ENCODE measurements at places on chromosomes 16 and 17.

DNA sequence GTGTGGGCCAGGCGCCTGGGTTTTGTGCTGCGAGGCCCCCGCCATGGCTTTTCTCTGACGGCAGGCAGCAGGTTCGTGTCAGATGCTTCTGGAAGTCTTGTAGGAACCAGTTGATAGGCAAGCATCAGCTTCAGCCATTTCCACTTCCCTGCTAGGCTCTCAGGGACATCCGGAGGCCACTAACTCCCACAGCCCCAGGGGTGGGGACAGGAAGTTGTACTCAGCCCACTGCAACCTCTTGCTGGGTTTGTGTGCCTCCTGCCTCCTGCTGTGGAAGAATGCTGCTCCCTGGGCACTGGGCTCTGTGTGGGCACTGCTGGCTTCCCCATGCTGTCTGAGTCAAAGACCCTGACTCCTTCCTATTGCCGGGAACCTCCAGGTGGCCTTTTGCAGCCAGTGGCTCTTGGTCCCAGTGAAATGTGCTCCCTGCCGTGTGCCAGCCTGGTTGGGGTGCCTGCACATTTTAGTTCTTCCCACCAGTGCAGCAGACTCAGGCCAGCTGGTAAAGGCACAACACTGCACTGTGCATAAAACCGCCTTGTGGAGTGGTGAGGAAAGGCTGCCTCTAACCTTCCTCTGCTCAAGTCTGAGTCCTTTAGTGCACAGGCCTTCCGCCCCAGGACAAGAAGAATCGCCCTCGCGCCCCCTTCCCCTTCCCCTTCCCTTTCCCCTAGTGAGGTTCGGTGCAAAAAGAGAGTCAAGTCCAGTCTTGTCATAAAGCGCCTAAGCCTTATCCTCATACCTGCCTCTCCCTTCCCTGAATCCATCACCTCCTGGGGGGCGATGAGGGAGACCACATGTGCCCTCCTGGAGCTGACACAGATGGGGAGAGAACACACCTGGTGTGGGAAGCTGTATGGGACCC lies 16.6 kb downstream of the LDHD start:
- DNase-seq, result no peak

DNA sequence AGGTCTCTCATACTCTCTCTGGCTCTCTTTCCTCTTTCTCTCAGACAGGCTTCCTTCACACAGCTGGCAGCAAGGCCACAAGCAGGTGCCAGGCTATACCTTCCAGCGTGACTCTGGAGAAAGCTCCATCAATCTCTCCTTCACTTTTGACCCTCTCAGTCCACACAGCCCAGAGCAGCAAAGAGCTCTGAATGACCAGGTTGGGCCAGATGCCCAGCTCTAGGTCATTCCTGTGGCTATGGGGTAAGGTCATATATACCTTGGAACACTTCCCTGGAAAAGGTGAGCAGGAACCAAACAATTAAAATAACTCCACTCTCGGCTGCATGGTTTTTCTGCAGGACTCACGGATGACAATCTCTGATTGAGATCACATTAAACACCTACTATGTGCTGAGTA lies 8.8 kb downstream of the ADAP2 start:
- no peak for DNase-seq

- peak; percentile 5 for DNase-seq
Observed at GRCh38 chr16:3819746-3820724, 60.5 kb downstream of the CREBBP start.

- no peak for DNase-seq
Observed at GRCh38 chr17:77374170-77374936, 233.6 kb downstream of the SEC14L1 start.

- DNase-seq, result no peak
Observed at GRCh38 chr17:43608313-43608712, 53.4 kb downstream of the MEOX1 start.

DNA sequence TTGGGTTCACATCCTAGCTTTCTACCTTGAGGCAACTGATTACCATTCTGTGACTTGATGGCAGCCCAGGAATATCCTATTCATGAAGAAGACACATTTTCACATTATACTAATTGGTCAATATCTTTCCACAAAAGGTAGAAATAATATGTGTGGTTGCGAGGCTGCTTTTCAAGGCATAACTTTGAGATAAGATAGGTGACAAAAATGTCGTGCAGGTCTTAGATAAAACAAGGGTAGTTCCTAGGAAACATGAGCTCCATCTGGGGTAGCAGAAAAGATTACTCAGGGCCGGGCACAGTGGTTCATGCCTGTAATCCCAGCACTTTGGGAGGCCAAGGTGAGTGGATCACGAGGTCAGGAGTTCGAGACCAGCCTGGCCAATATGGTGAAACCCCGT lies 22.3 kb upstream of the TEKT3 start:
- DNase-seq, result no peak

DNA sequence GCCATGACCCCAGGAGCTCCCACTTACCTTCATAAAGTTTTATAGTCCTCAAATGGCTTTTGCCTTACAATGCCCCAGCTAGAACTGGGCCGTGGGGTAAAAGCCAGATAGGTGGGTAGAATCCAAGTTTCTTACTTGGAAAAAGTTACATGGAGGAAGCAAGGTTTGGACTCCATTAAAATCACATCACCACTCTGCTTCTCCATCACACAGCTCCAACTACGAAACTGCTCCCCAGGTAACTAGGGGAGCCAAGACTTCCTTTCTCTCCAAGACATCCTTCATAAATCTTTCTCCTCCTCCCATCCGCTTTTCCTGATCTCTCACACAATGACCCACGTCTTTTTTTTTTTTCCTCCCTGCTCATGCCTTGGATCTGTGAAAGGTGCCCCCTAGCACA lies 130.8 kb upstream of the RCVRN start:
- DNase-seq, result no peak

- DNase-seq, result no peak
Observed at GRCh38 chr17:7721612-7722011, 4.1 kb downstream of the DNAH2 start.

- no peak for DNase-seq
Observed at GRCh38 chr16:27869411-27869810, 194.1 kb downstream of the GSG1L start.

- no peak for DNase-seq
Observed at GRCh38 chr16:87973717-87974116, 22.5 kb downstream of the BANP start.

DNA sequence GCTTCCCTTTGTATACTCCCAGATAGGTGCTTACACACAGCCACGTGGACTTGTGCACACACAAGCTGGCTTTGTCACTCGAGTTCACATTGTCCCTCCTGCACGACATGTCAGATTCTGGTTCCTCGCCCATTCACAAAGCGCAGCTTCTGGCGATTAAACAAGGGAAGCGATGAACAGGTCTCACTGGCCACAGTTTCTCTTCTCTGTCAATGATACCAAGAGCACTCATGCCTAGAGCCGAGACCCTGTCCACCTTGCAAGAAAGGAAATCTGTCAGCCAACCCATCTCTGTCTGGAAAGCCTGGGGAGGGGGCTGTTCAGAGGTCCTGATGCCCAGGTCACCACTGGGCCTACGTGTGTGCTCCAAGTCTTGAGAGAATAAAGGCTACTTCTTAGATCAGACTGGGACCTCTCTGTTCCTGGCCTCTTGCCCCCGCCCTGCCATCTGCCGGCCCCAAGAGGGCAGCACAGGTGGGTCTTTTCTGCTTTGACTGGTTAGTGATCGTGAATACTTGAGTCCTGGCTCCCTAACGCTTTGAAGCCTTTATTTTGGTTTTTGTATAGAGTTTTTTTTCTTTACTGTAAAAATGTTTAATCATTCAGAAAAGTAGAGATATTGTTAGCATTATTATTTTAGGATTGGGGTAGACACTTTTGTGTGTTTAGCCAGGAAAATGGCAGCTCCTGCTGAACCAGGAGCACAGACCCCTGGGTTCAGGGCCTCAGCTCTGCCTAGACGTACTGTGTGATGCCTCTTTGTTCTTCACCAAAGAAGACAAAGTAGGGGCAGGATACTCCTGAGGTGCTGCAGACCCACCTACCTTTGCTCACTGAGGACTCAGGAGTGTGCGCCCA lies 104.7 kb downstream of the MRM1 start:
- no peak for DNase-seq

GRCh38 chr17:44402564-44403172 lies 13.2 kb upstream of the ITGA2B start:
- DNase-seq, result no peak

GRCh38 chr16:19532601-19533000 lies 8.9 kb downstream of the CCP110 start:
- no peak for DNase-seq

DNA sequence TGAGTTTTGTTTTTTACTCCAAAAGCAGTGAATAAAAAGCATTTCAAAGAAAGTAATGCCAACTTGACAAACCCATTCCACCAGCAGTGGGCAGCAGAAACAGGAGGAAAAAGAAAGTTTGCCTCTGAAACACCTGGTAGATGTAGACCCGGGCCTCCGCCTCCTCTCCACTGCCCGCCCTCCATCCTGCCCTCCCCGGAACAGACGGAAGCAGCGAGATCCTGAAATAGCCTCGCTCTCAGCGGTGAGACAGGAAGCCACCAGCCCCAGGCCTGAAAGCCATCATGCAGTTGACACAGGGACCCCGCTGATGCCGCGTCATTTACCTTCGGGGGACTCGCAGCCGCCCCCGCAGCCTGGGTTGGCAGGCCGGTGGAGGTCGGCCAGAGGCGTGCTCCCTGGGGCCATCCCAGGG lies 67.8 kb downstream of the C16orf78 start:
- no peak for DNase-seq

GRCh38 chr16:18804540-18804939 lies 3.2 kb upstream of the ARL6IP1 start:
- DNase-seq, result no peak

GRCh38 chr17:60353773-60354172 lies 38.2 kb downstream of the USP32 start:
- DNase-seq, result no peak

DNA sequence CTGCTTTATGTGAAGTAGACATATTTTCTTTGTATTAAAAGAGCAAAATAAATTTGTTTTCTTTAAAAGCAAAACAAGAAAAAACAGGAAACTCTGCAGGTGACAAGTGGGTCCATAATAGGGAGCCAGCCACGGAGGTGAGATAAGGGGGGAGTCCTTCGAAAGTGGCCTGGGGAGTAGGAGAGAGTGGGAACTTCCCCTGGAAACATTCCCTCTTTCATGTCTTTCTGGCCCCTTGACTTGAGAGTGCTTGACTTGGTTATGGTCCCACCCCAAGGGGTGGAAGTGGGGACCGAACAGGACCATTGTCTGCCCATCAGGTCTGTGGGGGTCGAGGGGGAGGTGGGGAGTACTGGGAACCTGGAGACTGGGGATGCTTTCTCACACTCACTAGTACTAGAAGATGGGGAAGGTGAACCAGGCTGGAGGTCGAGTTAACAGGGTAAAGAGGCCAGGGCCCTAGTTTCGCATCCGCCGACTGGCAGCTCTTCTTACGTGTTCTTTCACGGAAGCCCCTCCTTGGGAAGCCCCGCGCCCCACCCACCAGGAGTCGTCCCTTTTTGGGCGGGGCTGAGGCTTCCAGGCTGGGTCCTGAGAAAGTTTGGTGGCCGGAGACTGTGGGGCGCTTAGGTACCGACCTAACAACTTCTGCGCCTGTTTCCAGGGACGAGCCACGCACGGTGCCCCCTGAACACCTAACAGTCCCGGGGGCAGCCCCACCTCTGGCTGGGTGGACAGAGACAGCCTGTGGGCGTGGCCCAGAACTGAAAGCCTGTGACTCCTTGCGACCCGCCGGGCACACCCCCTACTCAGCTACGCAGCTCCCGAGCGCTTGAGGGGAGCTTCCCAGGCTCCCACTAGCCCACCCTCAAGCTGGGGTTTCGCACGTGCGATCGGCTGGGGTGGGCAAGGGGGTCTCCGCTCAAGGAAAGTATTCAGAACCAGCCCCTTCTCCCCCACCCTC lies 790 bp downstream of the TRADD start:
- no peak for DNase-seq

DNA sequence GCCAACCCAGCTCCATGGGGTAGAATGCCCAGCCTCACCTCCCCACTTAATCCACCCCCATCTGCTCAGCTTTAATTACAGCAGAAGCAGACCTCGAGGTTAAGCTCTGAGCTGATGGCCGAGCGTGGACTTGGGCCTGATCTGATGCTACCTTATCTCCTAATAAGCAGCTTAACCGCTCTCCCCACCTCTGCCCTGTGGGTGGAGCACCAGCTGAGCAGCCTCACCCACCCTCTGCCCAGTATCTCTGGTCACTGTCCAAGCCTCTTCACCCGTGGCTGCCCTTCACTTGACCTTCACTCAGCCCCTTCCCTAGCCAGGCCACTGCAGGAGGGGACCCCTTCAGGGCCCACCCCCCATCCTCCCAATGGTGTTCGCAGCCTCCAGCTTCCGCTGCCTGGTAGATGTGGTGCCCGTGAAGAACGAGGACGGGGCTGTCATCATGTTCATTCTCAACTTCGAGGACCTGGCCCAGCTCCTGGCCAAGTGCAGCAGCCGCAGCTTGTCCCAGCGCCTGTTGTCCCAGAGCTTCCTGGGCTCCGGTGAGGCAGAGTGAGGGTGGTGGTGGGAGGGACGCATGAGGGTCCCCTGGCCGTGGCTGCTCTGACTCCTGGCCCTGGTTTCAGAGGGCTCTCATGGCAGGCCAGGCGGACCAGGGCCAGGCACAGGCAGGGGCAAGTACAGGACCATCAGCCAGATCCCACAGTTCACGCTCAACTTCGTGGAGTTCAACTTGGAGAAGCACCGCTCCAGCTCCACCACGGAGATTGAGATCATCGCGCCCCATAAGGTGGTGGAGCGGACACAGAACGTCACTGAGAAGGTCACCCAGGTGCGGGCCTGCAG lies 6.8 kb downstream of the KCNH6 start:
- no peak for DNase-seq

DNA sequence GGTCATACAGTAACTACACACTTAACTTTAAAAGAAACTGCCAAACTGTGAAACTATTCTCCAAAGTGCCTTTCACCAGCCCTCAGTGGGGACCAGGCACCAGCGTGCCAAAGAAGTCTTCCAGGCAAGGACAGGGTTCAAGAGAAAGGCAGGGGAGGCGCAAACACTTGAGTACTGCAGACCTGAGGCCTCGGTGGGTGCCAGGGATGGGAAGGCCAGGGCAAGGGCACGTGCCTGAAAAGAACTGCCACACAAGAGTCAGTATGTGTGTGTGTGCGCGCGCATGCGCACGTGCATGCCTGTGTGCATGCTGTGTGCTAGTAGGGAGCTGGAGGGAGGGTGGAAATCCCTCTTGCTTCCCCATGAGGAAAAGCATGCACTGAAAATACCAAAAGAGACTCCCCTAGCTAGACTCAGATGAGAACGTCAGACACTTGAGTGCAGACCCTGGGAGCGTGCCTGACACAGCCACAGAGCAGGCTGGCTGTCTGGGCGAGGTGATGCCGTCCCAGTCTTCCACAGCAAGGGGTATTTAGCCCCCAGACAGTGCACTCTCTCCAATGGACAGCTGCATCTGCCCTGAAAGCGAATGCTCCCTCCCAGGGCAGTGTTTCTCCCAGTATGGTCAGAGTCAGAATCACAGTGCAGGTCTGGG lies 40.1 kb upstream of the GSG1L start:
- DNase-seq, result no peak
